ENCODE measurements at places on chromosomes 1 and 21.
A peak's percentile ranks its signal among the peaks of the same experiment; 100 is the strongest.

GRCh38 chr1:200911361-200911760 is 16.7 kb downstream of the INAVA start:
- no peak for DNase-seq

DNA sequence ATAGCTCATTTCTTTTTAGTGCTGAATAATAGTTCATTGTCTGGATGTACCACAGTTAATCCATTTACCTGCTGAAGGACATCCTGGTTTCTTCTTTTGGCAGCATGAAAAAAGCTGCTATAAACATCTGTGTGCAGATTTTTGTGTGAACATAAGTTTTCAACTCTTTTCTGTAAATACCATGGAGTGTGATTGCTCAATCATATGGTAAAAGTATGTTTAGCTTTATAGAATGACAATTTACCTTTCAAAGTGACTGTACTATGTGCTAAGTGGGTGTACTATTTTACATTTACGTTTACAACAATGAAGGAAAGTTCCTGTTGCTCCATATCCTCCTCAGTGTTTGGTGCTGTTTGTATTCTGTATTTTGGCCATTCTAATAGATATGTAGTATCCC is 49.0 kb downstream of the RUNX3 start:
- no peak for DNase-seq

- no peak for DNase-seq
Measured at GRCh38 chr1:3651930-3652547, at the start of gene TP73. TSS of gene TP73 (plus strand) at chr1:3652516. CDS start at chr1:3682366, 29,850 bp downstream.

DNA sequence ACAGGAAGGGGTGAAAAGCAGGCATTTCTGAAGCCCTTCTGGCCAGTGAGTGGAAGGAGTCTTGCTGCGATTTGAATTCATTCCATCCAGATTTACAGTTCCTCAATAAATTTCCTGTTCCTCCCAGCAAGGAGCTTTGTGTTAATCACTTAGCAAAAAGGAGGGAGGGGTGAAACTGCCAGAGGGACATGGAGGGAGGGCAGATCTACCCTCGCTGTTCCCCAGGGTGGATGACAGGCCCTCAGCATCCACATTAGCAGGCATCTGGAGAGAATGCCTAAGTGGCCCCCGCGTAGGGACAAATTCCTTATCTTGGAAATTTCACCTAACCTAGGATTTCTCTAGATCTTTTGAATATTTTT is 1.2 kb downstream of the ETV3 start:
- no peak for DNase-seq

DNA sequence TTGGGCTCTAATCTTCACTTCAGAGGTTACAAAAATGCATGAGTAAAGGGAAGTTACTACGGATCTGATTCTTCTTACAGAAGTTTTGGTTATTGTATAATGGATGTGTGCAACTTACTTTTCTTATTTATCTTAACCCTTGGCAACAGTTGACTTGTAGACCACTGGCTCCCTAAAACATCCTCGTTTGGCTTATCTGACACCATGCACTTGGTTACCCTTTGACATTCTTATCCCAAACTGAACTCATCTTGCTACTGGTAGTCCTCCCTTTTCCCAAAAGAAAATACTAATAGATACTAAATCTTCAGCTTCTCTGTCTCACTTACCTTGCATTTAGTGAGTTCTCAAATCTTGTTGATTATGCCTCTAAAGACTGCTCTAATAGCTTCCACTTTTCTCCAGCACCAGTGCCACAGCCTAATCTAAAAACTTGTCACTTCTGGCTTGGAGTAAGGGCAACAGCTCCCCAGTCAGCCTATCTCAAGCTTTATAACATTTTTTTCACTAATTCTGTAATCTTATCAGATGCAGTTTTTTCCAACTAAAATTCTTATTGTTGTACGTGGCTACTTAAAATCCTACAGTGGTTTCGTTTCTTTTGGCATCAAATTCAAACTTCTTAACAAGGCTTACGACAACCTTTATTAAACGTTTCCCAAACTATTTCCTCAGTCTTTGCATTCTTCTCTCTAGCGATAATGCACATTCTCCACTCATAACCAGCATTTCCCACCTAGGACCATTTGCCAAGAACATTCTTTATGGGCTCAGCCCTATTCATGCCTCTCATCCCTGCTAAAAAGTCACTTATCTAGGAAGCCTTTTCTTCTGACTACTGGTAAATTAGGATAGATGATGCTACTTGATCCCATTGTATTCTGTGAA is 204.2 kb downstream of the KCNT2 start:
- DNase-seq, result peak; percentile 99

- no peak for DNase-seq
Measured at GRCh38 chr21:33105088-33105487, 35.1 kb downstream of the OLIG1 start.
